Hematopoietic multipotent progenitor cell treated with erythropoietin and hydrocortisone succinate and interleukin-3 and kit ligand, for 17 days (in vitro differentiated cells): ENCODE measurements at places on chromosomes 12 and 14.

- DNase-seq, result no peak
These were observed 74.8 kb upstream of the TCL1B start for GRCh38 chr14:95611293-95611880.

- DNase-seq, result no peak
These were observed 460.9 kb downstream of the RMST start for GRCh38 chr12:97923546-97923945.

GRCh38 chr12:77179515-77179914 is 114.1 kb upstream of the E2F7 start:
- DNase-seq, result no peak

DNA sequence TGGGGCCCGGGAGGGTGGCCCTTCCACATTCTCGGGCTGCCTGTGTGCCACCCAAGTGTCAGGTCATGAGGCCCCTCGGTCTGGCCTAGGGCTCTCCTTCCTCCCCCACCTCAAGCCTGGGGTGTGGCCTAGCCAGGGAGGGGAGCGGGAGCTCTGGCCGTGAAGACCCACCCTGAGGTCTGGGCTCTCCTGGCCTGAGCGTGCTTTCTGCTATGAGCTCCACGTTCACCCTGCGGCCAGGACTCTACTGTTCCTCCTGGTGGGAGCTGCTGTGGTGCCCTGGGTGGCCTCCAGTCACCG is 12.0 kb downstream of the PACS2 start:
- no peak for DNase-seq

DNA sequence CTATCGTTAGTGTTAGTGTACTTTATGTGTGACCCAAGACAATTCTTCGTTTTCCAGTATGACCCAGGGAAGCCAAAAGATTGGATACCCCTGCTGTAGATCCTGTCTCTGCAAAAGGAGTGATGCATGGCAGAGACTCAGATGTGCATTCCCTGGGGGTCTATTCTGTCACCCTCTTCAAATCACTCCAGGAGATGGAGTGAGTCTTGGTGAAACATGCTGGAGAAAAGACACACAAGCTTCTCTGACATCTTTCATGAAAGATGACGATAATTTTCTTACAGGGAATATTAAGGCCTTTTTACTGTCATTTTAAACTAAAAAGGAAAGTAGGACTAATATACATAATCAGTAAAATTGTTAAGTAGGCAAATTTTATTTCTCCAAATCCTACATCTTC is 437.9 kb upstream of the SOX5 start:
- DNase-seq, result no peak

DNA sequence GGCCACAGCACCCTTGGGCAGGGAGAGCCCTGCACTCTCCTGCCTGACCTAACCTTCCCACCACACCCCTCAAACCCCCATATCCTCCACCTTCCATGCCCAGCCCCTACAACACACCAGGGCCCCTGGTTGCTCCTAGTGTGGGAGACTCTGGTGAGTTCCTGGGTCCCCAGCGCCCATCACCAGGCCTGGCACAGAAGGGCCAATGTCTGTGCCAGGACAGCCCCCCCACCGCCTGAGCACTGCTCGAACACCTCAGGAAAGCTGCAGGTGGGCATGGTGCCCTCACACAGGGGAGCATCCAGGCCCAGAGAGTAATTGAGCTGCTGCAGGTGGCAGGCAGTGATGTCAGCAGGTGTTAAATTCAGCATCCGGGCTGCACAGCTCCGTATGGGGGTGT is 15.2 kb downstream of the ADCY6 start:
- DNase-seq, result no peak

GRCh38 chr14:92988786-92989755 is 66.1 kb downstream of the CHGA start:
- no peak for DNase-seq

GRCh38 chr14:68702135-68702534 is 90.7 kb downstream of the ZFP36L1 start:
- DNase-seq, result no peak

DNA sequence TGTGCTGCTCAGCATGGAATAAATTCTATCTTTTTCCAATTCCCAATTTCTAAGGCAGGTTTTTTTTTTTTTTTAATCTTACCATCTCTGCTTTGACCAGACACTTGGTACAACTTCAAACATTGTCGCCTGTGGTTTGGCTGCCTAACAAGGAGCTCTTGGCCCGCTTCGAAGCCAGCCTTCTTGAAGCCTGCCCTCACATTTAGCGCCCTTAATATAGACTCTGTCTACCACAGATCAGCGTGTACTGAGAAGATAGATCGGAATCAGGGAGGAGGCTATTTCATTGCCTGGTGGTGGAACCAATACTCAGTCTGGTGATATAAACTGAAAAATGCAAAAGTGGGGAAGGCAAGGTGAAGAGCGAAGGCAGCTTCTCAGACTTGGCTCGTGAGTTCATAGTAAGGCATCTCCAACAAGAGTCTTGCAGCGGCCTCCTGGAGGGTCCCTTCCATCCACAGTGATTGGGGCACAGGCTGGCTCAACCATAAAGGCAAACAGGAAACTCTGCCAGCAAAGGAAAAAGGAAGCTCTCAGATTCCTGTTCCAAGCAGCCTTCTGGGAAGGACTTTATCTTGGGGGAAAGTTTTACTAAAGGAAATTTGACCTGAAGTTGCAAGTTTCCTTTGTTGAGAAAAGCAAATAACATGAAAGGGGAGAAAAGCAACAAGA is 103.2 kb upstream of the BCL2L14 start:
- no peak for DNase-seq

DNA sequence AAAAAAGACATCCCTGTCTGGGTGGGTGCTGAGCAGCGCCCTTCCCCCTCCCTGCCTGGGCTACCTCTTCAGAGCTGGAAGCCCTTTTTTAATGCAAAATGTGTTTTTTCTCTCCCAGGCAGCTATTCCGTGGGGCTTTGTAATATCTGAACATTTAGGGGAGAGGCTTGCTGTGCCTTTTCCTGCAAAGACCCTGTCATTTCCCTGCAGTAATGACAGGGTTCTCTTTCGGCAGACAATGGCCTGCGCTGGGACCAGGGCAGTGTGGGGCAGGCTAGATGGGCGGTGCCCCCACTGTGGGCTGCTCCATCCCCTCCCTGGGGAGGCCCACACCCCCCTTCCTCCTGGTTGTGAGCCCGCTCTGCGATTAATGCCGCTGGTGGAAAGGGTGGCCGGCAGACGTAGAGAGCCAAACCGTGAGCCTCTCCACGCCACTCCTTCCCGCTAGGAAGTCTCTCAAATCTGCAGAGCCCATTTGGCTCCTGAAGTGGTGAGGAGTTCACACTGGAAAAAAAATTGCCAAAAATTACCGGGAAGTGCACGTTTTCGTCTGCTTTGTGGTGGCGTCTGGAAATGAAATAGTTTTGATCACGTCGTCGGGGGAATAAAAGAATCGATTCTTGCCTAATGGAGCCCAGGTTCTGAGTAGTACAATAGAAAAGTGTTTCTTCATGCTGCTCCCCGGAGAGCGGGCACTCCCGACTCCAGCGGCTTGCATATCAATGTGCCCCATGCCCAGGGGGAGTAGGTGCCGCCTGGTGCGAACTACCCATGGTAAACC is 31.5 kb downstream of the KIF26A start:
- DNase-seq, result no peak

- DNase-seq, result no peak
These were observed 83.8 kb downstream of the NRXN3 start for GRCh38 chr14:78253986-78254385.

DNA sequence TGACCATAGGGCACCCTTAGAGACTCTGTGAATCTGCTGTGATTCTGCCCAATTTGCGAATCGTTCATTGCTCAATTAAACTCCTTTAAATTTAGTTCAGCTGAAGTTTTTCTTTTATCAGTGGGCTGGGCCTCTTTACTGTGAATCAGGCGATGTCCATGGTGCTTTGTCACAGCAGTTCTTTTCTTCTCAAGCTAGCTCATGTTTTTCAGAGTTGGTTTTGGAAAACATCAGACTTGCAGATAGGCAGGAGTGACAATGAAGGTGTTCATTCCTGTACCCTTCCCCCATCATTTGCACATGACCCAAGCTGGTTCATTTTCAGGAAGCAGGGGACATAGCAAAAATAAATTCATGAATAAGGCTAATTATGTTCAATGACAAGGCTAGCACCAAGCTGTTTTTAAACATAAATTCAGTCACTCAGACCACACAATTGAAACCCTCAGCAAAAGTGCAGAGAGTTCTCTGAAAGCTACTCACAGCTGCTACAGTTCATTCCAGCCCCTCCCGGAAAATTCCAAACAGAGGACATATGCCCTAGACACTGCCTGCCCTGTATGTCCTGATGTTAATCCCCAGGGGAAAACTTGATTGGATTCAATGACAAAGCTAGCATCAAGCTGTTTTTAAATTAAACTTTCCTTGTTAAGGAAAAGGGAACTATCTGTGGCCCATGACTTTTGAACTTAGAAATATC is 383.3 kb downstream of the C12orf75 start:
- no peak for DNase-seq

DNA sequence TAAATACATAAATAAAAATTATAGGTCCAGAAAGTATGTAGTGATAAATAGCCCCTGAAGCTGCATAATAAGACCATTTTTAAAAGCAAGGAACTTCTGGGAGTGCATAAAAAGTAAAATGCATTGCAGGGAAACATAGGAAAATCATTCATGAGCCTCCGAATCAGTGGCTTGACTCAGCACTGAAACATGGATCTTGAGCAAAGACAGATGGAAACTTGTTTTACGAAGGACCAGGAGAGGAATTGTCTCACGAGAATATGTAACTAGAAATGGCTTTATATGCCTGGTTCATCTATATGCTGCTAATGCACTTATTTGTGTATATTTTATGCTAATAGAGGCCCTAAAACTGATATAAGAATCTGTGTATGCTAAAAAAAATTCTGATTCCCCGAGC is 14.7 kb downstream of the TMEM30B start:
- no peak for DNase-seq

DNA sequence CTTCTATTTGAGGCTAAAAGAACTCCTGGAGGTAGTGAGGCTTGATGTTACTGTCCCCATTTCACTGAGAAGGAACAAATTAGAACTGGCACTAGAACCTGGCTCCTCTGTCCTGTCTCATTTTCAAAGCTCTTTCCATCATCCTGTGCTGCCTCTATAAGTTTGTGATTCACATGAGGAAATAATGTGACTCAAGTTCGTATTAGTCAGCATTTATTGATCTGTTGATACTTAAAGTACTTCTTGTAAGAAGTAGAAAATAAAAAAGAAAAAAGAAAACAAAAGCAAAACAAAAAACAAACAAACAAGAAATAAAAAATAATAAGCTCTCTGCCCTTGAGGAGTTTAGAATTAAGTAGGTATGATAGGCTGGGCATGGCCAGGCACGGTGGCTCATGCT is 2.3 kb upstream of the ESPL1 start:
- DNase-seq, result no peak

- DNase-seq, result no peak
These were observed 84.6 kb downstream of the SETD3 start for GRCh38 chr14:99395909-99396530.

- DNase-seq, result no peak
These were observed 993.9 kb downstream of the GALC start for GRCh38 chr14:86999036-86999435.

DNA sequence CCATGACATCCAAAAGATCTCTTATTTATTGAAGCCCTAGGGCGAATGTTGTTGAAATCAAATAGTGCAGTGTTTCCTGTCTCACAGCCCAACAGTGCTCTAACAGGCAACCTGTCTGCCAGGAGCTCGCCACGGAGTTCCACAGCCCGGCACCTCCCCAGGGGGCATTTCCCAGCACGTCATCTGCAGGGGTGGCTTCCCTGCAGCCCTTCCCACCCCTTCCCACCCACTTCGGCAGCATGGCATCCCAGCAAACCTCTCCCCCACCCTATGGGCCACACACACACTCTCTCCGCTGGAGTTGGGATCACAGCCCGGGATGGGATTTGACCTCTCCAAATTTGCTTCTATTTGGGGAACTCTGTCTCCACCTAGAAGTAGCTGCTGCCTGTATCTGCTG is 62.7 kb upstream of the C14orf180 start:
- no peak for DNase-seq

DNA sequence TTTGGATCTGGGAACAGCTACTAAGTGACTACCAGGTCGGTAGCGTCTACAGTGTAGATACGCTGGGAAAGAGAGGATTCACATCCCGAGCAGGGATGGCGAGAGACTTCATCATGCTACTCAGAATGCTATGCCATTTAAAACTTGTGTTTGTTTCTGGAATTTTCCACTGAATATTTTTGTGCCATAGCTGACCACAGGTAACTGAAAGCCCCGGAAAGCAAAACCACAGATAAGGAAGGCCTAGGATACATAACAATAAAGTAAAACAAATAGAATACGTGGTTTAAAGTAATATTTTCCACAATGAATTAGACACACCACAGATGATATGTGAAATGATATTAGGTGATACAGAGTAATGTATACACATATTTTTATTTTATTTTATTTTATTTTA is 7.9 kb upstream of the HCAR1 start:
- no peak for DNase-seq

GRCh38 chr12:127588249-127588648 is 678.7 kb upstream of the TMEM132C start:
- no peak for DNase-seq

- DNase-seq, result no peak
These were observed 122.1 kb downstream of the STXBP6 start for GRCh38 chr14:24927809-24928208.

GRCh38 chr12:124847113-124848074 is 16.3 kb downstream of the SCARB1 start:
- no peak for DNase-seq

GRCh38 chr12:70671698-70672097 is 34.5 kb upstream of the PTPRB start:
- no peak for DNase-seq

GRCh38 chr12:6552140-6552551 is 3.7 kb downstream of the IFFO1 start:
- no peak for DNase-seq

DNA sequence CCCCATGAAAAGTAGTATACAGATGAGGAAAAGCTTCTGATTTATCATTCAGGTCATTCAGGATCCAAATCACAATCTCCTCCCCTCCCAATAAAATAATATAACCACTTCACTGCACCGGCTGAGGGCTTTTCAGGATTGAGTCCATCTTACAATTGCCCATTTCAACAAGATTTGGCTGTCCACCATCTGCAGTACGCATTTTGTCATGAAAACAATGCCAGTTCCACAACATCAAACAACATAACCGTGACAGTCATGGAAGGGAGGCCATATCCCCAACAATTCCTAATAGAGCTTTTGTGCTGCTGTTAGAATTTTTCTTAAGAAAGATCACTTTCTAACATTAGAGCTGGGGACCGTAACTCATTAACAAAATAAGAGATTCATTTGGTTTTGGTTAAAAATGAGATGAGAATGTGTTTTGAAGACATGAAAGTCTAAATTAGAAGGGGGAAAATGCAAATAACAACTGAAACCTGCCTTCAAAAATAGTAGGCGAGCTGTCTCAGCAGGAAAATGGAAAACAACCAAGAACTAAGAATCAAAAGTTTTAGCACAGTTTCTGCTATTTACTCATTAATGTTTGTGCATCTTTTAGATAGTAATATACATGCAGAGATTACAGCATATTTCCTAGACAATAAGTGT is 38.3 kb upstream of the TMTC2 start:
- no peak for DNase-seq

- DNase-seq, result no peak
These were observed 156.1 kb downstream of the KICS2 start for GRCh38 chr12:64065881-64066451.

- DNase-seq, result no peak
These were observed 28.8 kb upstream of the BHLHE41 start for GRCh38 chr12:26153421-26154154.
